ENCODE measurements at places on chromosomes 2 and 18.

- DNase-seq = no peak
Measured at GRCh38 chr2:122670897-122671296, 915.4 kb downstream of the TSN start.

- DNase-seq = no peak
Measured at GRCh38 chr2:151984424-151985083, 114.3 kb downstream of the CACNB4 start.

GRCh38 chr18:6482198-6482977, 67.7 kb upstream of the L3MBTL4 start:
- peak; percentile 40 for DNase-seq

GRCh38 chr2:62297624-62298010, 101.7 kb downstream of the B3GNT2 start:
- DNase-seq = no peak

GRCh38 chr2:23574919-23575654, 190.1 kb downstream of the KLHL29 start:
- no peak for DNase-seq

DNA sequence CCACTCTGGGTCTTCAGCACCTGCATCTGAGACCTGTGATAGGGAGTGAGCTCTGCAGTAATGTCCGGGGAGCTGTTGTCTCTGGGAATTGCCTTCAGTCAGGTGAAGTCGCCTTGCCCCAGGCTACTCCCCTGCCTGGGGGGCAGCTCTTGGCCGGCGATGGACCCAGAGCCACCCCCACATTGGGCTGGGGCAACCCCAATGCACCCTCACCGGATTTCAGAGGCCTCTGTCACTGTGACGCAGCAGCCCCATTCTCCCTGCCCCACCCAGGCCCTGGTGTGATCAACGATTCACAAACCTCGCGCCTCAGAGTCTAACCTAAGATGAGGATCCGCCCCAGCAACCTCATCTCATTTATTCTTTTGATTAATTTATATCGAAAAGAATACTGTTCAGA, 303.6 kb downstream of the NDUFA10 start:
- DNase-seq = no peak

- no peak for DNase-seq
Measured at GRCh38 chr2:240579771-240580614, 6.5 kb upstream of the CAPN10 start.

GRCh38 chr18:69817335-69817940, 130.2 kb downstream of the CD226 start:
- DNase-seq = no peak

GRCh38 chr2:30331869-30332268, 100.5 kb downstream of the LBH start:
- no peak for DNase-seq

GRCh38 chr2:128103407-128103806, 12.4 kb downstream of the UGGT1 start:
- DNase-seq = no peak

DNA sequence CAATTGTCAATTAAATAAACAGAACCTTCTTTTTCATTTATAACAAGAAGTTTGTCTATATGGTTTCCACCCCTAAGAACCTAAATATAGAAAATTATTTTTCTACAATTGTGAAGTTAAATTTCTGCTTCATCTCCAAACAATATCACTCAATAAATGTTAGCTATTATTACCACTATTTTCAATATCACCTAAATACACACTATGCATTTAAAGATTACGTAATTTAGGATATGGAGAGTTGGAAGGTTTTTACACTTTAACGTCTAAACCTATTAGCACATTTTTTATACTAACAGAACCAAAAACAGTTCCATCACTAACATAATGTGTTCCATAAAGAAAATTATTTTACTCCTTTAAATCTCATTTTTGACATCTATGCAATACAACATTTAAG, 48.0 kb downstream of the ROCK2 start:
- no peak for DNase-seq

DNA sequence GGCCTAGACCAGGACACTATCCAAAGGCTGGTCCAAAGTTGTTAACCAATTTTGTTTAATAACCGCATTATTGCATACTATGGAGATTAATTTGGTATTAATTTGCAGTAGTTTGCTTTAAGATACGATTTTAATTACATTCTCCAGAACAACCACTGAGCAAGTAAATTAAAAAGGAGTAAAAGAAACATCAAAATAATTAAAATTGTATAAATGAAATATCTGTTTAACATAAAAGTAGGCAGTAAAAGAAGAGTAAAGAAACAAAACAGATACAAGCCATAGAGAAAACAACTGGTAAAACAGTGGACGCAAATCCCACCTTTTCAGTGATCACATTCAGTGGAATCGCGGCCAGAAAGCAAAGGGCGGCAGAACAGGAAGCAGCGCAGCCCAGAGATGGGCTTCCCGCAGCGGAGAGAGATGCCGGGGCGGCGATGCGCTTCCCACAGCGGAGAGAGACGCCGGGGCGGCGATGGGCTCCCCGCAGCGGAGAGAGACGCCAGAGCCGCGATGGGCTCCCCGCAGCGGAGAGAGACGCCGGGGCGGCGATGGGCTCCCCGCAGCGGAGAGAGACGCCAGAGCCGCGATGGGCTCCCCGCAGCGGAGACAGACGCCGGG, 176.8 kb downstream of the RTP5 start:
- no peak for DNase-seq

- no peak for DNase-seq
Measured at GRCh38 chr2:22326250-22326649, 1058.7 kb upstream of the KLHL29 start.

DNA sequence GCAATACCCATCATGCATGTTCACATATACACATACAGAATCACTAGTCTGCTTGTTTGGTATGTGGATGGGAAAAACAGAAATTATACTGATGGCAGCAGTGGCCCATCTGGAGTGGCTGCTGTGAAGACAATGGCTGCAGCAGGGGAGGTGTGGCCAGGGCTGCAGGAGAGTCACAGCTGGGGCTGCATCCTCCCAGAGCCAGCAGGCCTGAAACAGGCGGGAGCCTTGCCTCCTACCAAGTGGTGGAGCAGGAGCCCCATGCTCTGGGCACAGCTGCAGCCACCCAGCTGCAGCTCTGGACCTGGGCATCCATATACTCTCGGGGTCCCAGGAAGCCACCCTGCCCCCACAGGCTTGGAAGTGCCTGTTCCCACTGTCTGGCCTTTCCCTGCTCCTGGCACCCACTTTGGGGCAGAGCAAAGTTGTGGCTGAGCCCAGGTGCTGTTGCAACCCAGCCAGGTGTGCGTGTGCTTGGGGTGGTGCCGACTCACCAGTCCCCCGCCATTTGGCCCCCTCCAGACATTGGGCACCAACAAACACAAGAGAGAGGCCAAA, 136.6 kb downstream of the SPAG16 start:
- DNase-seq = no peak

DNA sequence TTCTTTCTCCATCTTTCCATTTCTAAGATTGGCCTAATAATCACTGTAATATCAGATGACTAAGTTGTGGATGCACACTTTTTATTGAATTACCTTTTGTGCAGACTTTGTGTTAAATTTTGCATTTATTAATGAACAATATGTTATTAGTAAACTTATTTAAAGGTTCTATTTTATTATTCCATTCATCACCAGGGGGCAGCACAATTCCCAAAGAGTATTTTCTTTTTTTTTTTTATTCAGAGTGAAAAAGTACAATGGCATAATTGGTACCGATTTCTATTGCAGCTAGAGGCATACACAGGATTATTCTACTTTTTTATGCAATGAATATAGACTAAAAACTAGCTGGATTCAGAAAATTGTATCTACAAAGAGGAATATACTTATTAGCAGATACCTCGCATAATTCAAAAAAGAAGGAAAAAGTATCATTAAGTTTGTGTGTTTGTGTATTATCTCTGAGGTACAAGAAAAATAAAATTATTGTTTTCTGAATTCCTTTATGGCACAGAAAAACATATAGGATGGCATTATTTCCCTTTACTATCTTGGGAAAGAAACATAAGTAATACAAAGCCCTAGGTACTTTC, 390.6 kb downstream of the ERBB4 start:
- no peak for DNase-seq

GRCh38 chr18:62499263-62499650, 23.6 kb upstream of the ZCCHC2 start:
- DNase-seq = no peak

DNA sequence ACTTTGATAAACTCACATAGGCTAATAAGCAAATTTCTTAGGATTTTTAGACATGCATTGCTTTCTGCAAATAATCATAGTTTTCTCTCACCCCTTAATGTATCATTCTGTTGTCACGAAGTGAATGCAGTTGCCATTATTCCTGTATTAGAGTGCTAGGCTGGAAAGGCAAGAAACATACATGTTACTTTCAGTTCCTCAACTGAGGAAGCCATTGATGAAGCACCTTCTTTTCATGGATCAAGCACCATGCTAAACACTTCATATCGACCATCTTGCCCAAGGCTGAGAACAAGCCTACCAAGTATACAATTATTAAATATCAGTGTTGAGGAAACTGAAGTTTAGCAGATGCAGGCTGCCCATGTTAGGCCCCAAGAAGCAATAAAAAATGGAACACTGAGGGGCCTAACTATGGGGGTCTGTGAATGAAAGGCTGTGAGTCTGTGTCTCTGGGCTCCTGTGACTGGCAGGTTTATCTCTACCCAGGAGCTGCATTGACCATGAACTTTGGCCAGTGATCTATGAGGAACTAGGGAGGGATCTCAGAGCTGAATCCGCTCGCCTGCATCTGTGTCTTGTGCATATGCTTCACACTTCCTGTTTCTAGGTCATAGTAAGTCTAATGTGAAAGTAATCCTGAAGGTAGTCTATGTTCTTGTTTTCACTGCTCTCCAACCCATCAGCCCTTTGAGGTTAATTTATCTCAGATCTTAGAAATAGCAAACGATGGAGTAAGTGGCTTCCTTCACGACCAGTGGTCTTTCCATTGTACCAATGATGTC, 16.0 kb upstream of the TSPYL6 start:
- DNase-seq = no peak

GRCh38 chr18:323253-323622, 55.4 kb upstream of the THOC1 start:
- DNase-seq = no peak

DNA sequence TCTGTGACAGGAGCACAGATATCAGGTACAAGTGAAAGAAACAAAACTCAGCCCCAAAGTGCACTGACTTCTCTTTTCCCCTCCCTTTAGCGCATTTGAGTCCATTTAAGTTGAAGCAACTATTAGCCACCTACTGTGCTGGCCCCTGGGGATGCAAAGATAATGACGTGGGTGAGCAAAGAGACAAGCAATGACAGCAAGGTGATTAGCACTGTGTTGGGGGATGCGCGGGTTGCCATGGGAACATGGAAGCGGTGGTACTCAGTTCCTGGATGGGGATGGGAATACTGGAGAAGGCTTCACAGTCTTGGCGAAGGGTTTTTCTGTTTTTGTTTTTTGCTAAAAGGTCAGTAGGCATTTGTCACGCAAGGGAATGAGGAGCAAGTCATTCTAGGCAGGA, 205.8 kb downstream of the LDLRAD4 start:
- DNase-seq = no peak

GRCh38 chr2:179263015-179263414, 1.6 kb downstream of the SESTD1 start:
- DNase-seq = no peak

- DNase-seq = no peak
Measured at GRCh38 chr2:27802547-27802946, 31.0 kb downstream of the MRPL33 start.

- DNase-seq = no peak
Measured at GRCh38 chr2:156563994-156564753, 128.0 kb downstream of the GPD2 start.

- no peak for DNase-seq
Measured at GRCh38 chr2:177519534-177520115, 127.1 kb downstream of the AGPS start.

- no peak for DNase-seq
Measured at GRCh38 chr2:45963816-45964215, 312.3 kb downstream of the PRKCE start.

GRCh38 chr2:43041661-43042360, 184.6 kb downstream of the ZFP36L2 start:
- no peak for DNase-seq

DNA sequence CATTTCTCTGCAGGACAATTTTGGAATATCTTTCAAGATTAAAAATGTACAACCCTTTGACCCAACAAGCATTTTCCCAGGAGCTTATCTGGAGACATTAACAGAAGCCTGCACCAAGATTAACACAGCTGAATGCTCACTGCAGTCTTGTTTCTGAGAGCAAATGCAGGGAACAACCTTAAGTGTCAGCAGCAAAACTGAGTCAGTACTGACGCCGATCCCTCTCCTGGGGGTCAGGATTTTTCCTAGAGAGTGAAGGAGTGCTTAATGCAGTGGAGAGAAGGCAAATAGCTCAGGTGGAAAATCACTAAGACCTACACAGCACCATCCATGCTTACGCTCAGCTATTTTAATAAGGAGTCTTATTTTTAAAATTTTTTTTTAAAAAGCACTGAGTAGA, 42.8 kb upstream of the SGPP2 start:
- DNase-seq = no peak

GRCh38 chr2:31033032-31033431, 105.2 kb downstream of the GALNT14 start:
- no peak for DNase-seq

DNA sequence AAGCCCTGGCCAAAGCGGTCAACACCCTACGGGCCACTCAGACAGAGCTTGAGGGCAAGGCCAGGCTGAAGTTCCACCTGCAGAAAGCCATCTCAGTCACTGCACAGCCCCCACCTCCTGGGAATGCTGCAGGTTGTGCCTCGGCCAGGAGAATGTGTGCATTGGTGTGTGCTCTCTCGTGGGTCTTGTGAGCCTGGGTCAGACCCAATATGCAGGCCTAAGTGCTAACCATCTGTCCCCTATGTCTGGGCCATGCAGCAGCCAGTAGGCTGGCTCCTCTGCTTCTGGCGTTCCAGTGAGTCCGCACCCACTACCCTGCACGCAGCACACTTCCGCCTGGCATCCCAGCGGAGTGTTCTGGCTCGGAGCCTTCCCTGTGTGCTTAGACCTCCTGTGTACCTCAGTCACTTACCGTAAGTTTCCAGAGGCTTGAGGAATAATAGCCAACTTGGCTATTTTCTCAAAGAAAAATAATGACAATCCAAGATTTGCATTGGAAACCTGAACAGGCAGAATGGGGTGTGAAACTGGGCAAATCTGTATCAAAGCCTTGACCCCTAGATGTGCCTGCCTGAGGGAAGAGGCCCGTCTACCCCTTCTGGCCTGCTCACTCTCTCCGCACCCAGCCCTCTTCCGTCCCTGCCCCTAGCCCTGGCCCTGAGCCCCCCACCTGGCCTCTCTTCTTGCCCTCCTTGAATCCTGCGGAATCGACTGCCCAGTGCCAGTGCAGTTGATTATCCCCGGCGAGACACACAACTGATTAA, 7.2 kb downstream of the SIX3 start:
- no peak for DNase-seq

- no peak for DNase-seq
Measured at GRCh38 chr2:201789395-201789794, 8.7 kb upstream of the ALS2 start.

- DNase-seq = peak; percentile 24
Measured at GRCh38 chr18:36724591-36725001, 104.2 kb downstream of the TPGS2 start.

DNA sequence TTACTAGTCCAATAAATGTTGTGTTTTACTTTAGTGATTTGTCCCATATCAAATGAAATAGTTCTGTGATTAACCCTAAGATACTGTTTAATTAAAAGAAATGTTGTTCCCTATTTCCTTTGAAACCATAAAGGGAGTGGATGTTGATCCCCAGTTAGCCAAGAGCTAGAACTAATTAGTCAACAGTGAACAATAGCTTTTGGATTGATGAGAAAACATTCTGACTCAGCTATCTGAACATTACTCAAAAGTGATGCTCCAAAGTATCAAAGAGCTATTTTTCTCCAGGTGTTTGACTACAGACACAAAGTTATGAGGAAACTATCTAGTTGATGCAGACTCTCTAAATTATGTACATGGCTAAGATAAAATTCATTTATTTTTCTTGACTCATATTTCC, 7.3 kb upstream of the FEZ2 start:
- no peak for DNase-seq

All from frontal cortex (tissue), 4 donors.